ENCODE measurements at places on chromosomes 5 and 9.

- no peak for DNase-seq
These were observed 168.3 kb upstream of the DMAC1 start for GRCh38 chr9:7967851-7968250.

- no peak for DNase-seq
These were observed at the start of gene SLC46A2 for GRCh38 chr9:112890106-112891081. Gene SLC46A2, minus strand, starts transcription at chr9:112890876. Its CDS starts 195 bp downstream, at chr9:112890681.

GRCh38 chr5:75044406-75044805, 8.0 kb downstream of the GCNT4 start:
- no peak for DNase-seq

DNA sequence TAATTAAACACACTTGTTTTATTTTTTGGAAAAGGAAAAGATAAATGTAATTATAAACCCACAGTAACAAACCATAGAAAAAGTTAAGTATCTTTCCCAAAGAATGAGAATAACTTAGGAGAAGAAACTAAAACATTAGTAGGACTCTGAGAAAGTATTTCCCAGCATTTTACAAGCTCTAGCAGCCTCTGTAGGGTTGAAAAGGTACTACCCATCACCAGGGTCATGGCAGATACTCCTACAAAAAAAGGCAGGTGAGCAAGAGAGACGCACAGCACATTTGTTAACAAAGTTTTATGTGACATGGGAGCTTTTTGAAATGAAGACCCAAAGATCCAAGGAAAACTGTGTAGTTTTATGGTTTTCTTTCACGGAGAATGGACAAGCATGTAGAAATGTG, 77.7 kb upstream of the FAM169A start:
- no peak for DNase-seq

- DNase-seq = no peak
These were observed 3.1 kb downstream of the LCNL1 start for GRCh38 chr9:136985853-136986252.

- no peak for DNase-seq
These were observed 186.0 kb downstream of the NR2F1-AS1 start for GRCh38 chr5:93395010-93395409.

- no peak for DNase-seq
These were observed 110.9 kb downstream of the GRIA1 start for GRCh38 chr5:153601377-153601776.

DNA sequence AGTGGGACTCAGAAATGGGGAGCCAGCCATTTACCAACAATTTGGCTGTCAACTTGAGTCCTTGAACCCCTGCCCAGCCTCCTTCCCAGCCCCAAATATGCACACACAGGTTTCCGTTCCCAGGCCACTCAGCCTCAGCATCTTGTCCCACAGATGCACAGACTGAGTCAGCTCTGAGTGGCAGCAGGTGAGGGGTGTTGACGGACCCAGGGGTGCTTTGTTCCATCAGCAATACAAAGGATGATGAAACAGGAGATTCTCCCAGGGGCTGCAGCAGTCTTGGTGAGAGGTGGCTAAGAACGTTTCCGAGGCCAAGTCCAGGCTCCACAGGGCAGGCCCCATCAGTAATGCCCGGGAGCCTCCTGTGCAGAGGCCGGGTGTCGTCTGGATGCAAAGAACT, 4.9 kb upstream of the OLFM1 start:
- DNase-seq = no peak

DNA sequence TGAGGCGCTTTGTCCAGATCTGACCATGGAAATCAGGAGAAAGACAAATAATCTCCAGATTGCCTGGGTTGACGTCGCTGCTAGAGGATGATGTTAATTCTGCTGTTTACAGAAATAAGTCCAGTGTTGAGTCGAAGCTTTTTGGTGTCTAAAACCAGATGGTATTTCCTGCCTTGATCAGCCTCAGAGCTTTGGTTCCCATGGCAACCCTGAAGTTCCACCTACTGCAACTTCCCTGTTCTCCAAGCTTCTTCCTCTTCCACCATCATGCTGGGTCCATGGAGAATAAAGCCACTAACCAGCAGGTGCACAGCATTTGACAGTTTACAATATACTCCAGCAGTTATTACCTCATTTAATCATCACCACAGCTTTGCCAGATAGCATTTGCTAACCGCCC, 18.0 kb upstream of the GABBR2 start:
- peak; percentile 19 for DNase-seq

- no peak for DNase-seq
These were observed 68.1 kb upstream of the ABL1 start for GRCh38 chr9:130766927-130767307.

DNA sequence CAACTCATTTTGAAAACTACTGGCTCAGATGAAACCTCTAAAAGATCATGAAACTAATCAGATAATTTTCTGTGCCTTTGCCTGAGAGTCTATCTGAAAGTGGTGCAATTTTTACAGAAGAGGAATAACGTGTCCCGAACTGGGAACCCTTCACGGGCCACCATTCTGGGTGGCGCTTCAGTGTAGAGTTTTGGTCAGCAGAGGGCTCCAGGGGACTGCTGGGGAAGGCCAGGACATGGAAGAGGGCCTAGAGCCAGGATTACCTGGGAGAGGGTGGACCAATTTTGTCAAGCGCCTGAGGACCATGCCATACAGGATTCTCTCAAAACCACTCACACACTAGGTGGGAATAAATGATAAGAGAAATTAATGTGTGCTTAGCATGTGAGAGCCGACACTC, 49.7 kb upstream of the PLEKHG4B start:
- no peak for DNase-seq

GRCh38 chr9:116286297-116286696, 132.7 kb downstream of the PAPPA start:
- no peak for DNase-seq

- DNase-seq = no peak
These were observed 61.8 kb downstream of the ERAP1 start for GRCh38 chr5:96745844-96746531.

DNA sequence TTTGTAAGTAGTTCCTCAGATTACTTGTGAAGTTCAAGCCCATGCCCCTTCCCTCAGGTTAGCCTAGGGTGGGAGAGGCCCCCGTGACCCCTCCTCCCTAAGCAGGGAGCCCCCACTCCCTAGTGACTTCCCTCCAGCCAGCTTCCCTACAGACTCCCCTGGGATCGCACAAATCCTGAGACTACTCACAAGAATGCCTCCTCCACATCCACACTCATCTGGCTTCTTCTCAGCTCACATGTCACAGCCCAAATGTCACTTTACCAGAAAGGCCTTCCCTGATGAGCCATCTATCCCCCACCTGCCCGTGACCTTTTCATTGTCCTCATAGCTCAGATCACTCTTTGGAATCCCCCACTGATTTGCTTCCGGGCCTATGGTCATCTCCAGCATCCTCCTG, 96.7 kb upstream of the ARAP3 start:
- DNase-seq = no peak

DNA sequence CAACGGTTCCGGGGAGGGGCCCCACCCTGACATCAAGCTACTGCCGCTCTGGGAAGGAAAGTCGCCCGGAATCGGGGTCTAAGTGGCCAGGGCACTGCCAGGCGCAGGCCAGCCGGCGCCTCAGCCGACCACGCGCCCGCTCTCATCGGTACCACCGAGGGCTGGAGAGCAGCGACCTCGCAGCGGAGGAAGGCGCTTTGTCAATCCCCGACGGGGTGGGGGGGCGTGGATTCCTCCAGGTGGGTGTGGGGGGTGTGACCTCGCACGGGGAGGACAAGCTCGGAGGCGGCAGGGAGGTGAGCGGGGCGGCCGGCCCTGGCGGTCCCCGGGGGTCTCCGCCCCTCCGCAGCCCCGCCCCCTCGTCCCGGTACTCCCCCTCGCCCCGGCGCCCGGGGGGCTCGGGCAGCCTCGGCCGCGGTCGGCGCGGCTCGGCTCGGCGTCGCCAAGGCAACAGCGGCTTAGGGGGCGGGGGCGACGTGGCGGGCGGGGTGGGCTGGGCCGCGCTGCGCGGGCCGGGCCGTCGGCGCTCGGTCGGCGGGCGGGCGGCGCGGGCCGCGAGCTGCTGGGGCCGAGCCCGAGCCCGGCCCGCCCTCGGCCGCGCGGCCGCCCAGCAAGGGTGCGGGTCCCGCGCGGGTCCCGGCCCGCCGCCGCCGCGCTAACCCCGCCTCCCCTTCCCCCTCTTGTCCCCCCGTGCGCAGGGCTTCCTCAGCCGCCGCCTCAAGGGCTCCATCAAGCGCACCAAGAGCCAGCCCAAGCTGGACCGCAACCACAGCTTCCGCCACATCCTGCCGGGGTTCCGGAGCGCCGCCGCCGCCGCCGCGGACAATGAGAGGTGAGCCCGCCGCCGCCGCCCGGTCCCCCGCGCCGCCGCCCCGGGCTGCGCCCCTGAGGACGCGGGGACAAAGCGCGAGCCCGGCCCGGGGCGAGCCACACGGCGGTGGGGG, 47.5 kb downstream of the DAB2IP start:
- DNase-seq = no peak

Data from NCI-H1694 treated with DMSO at 0.1 percent for 48 hours (cell line).